Memory B cell (primary cell): ENCODE measurements at places on chromosomes 1 and 21.

DNA sequence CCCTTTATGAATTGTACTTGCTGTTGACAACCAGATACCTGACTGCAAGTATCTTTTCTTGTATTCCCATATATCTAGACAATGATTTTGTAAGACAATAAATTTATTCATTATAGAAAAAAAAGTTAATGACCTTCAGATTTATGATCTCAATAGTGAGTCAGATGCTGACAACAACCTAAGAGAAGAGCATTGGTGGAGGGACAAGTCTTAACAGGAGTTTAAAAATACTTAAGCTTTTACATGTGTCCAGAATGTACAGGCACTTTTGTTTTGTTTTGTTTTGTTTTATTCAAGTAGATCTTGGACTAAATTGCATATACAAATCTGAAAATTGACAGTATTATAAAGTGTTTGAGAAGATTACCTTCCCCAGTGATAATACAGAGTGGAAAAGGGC, 1544.6 kb upstream of the B3GALT2 start:
- no peaks in the 10 kb centered on the region for H3K4me1 ChIP-seq
- no peaks in the 10 kb centered on the region for H3K36me3 ChIP-seq
- no peak for DNase-seq
- H3K4me3 ChIP-seq, result no peak overlapping the region

GRCh38 chr1:241532162-241532531, at the start of gene KMO:
TSS of gene KMO (plus strand) at chr1:241532378. CDS start at chr1:241532445, 67 bp downstream.
- H3K27ac ChIP-seq, result peak within 1 kb of the TSS; percentile 98
- no peaks in the 10 kb centered on the region for H3K27me3 ChIP-seq
- H3K4me3 ChIP-seq, result peak within 1 kb of the TSS; percentile 98
- no peak for DNase-seq
- H3K36me3 ChIP-seq, result peaks cover 11% of the 10 kb centered on the region

DNA sequence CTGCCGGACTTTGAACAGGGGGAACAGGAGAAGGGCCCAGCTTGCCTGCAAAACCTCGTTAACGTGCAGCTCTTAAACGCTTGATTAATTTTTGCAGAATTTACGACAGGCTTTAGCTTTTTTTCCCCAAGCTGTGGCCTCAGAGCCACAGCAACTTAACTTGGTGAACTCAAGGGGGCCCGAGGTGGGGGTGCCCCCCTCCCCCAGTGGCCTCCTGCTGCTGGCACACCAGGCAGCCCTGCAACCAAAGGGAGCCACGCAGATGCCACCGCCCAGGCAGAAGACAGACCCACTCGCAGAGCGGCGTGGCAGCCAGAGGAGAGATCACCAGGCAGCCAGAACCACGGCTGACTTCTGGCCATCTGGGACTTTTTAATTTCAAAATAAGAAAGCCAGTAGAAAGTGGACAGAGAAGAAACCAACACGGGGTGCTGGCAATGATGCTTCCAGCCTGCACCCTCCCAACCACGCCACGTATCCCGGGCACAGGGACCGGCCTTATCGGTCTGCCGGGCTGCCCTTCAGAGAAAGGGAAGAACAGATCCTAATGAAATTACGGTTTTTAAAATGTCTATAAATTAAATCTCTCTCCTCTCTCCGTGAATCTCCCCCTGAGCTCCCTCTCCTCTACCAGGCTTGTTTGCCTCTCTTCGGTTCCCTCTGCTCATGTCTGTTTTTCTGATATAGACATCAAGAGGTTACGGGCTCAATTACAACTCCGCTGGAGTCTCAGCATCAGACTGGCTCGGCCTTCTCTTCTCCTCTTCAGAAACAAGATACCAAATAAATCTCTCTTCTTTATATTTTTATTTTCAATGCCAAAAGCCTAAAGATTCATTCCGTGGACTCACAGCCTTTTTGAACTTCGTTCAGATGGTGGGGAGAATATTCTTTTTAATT, 6.4 kb downstream of the CASZ1 start:
- peaks cover 23% of the 10 kb centered on the region for H3K27me3 ChIP-seq
- peaks cover 7% of the 10 kb centered on the region for H3K4me1 ChIP-seq
- no peaks in the 10 kb centered on the region for H3K36me3 ChIP-seq
- DNase-seq, result no peak
- no peak overlapping the region for H3K4me3 ChIP-seq

DNA sequence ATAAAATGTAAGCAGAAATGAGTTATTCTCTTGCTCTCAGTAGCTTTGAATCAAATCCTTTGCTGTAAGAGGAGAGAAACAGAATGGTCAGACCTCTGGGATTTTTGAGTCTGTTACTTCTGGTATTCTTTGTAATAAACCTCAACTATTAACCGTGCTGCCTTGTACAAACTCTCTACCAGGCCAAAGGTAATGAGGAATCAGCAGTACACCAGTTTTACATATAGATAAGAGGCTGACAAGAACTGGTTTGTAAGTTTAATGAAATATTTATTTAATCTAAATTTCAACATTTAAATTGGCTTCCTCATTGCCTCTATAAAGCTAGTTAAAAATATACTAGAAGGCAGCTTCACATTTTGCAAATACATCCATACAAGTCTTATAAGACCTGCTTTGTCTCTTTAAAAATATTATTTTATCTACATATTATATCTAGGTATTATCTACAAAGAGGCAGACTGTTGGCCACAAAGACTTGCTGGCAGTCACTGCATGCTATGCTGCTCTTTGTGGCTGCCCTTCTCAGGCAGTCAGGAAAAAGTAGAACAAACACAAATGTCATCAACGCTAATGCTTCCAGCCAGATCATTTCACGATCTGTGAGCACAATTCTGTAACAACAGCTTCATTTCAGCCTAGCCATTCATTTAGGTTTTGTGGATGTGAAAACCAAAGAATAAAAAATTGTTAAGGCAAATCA, 173.0 kb downstream of the GABPA start:
- no peak overlapping the region for H3K27ac ChIP-seq
- no peak for DNase-seq
- H3K4me1 ChIP-seq, result peaks cover 3% of the 10 kb centered on the region
- H3K36me3 ChIP-seq, result peaks cover 4% of the 10 kb centered on the region
- H3K4me3 ChIP-seq, result no peak overlapping the region

DNA sequence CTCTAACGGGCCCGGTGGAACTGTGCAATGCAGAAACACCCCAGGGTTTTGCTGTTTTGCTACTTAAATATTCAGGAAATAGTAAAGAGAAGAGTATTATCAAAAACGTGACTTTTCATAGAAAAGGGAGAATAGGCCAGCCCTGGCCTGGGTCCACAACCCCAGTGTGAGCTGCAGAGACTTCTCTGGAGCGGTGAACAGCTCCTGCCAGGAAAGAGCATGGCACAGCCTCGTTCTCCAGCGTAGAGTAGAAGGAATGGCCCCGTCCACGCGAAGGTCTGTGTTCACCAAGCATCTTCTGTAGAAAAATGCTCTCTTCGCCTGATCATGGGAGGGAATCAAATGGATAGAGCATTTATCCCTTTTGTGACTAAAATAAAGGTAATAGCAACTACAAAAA, 51.4 kb downstream of the PDE9A start:
- peaks cover 4% of the 10 kb centered on the region for H3K36me3 ChIP-seq
- DNase-seq, result no peak
- H3K4me1 ChIP-seq, result no peaks in the 10 kb centered on the region
- H3K27me3 ChIP-seq, result peaks cover 16% of the 10 kb centered on the region

GRCh38 chr1:31912839-31913239, 25.3 kb downstream of the PTP4A2 start:
- H3K4me1 ChIP-seq, result peaks cover 21% of the 10 kb centered on the region
- no peak overlapping the region for H3K27ac ChIP-seq
- DNase-seq, result no peak
- no peak overlapping the region for H3K4me3 ChIP-seq

GRCh38 chr1:150890033-150890416, 3.1 kb downstream of the CTXND2 start:
- H3K27ac ChIP-seq, result no peak overlapping the region
- H3K4me1 ChIP-seq, result peaks cover 21% of the 10 kb centered on the region
- DNase-seq, result no peak

- peaks cover 15% of the 10 kb centered on the region for H3K4me1 ChIP-seq
- H3K36me3 ChIP-seq, result no peaks in the 10 kb centered on the region
- no peak for DNase-seq
Measured at GRCh38 chr1:229254910-229255541, 15.9 kb upstream of the RAB4A start.

GRCh38 chr1:182589520-182589919, 464 bp upstream of the RNASEL start:
- H3K36me3 ChIP-seq, result peaks cover 18% of the 10 kb centered on the region
- no peaks in the 10 kb centered on the region for H3K27me3 ChIP-seq
- peaks cover 27% of the 10 kb centered on the region for H3K4me1 ChIP-seq
- H3K4me3 ChIP-seq, result peak overlapping the region; percentile 96
- peak overlapping the region; percentile 100 for H3K27ac ChIP-seq

GRCh38 chr1:170530972-170531757, 801 bp upstream of the GORAB start:
- no peak overlapping the region for H3K4me3 ChIP-seq
- peak; percentile 4 for DNase-seq
- H3K27ac ChIP-seq, result no peak overlapping the region
